ENCODE measurements at places on chromosomes 3 and 15.

DNA sequence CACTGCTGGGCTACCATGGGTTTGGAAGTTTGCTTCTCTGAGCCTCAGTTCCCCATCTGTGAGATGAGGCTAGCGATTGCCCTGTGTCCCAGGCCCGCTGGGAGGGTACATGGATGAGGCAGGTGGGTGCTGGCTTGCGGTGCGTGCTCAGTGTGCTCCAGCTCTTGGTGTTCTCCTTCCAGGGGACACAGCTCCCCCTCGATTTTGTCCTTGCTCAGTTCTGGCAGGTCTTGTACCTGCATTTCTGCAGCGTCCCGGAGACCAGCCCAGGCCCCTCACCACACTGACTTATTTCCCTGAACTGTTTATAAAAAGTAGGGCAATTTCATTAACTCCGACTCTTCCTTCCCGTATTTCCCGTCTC, 95.4 kb downstream of the TBC1D2B start:
- DNase-seq = no peak

DNA sequence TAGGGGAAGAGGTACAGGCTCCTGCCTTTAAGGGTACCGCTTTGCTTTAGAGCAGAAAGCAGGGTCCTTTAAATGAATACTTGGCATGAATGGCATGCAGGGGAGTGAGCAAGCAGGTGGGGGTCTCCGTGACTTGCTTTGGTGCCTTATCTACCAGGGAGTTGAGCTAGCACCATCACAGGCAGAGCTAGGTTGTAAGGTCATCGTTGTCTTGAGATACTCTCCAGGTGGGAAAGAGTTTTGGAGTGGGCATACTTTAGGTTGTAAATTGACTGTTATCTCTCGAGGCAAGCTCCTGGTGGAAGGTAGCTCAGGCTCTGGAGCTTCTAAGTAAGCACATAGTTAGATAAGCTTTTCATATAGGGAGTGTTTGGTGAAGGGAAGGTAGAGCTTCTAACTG, 5.6 kb downstream of the GASK1A start:
- no peak for DNase-seq

DNA sequence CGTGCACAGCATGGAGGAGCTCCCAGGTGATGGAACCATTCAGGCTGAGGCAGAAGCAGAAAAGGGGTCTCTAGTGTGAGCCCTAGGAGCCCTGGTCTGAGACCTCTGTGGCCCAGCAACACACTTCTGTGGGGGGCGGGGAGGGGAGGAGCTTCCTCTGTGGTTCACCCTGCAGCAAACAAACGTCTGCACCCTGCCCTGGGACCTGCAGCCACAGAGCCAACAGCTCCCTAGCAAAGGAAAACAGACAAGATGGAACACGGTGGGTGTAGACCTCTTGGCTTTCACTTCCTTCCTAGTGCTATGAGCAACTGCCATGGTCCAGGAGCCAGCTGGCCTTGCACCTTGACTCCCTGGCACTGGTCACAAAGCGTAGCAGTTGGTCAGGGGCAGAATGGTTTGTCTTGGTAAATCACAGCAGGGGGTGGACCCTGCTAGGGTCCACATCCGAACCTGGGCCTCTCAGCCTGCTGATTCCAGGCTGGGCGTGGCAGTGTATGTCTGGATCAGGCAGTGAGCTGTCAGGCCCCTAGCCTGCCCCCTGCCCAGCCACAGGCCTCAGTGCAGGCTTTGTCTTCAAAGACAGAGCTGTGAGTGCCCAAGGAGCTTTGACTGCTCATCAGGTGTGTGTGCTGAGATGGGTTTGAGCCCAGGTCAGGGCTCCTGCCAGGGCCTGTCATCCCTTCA, 6.7 kb downstream of the AMIGO3 start:
- no peak for DNase-seq

- DNase-seq = no peak
These were observed 3.0 kb downstream of the ISLR start for GRCh38 chr15:74176262-74177214.

DNA sequence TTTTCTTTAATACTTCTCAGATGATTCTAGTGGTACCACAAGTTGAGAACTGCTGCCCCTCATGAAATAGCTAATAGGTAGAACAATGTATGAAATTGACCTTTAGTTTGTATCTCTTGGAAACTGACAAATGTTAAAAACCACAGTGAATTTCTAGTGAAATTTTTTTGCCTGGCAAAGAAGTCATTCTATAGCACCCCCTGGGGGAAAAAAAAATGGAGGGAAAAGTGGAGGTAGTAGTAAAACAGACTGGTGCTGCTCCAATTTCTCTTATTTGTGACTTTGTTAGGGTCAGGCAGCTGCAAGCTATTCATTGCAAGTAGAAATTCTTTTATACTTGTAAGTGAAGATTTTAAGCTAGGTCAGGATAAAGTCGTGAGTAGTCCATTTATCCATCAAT, 605.0 kb downstream of the NLGN1 start:
- no peak for DNase-seq

GRCh38 chr3:124057420-124057819, 65.5 kb upstream of the ROPN1 start:
- no peak for DNase-seq

GRCh38 chr3:187299611-187300010, 8.1 kb upstream of the MASP1 start:
- no peak for DNase-seq

GRCh38 chr3:114494498-114494897, 200.7 kb downstream of the TIGIT start:
- DNase-seq = no peak

DNA sequence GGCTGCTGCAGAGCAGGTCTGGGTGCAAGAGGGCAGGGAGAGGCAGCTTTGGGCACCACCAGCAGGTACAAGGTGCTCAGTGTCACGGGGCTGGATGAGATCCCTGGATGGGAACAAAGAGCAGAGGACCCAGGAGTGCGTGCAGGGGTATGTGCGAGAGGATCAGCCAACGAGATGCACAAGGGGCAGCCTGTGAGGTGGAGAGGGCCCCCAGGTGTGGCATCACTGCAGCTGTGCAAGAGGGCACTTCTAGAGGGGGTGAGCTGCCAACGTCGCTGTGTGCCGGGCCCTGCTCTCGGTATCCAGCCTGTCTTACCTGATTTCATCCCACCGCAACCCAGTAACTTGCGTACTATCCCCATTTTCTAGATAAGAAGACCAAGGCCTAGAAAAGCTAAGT, 67.3 kb upstream of the SNRPA1 start:
- no peak for DNase-seq

- no peak for DNase-seq
These were observed 886.6 kb upstream of the CFAP20DC start for GRCh38 chr3:59936472-59936871.

DNA sequence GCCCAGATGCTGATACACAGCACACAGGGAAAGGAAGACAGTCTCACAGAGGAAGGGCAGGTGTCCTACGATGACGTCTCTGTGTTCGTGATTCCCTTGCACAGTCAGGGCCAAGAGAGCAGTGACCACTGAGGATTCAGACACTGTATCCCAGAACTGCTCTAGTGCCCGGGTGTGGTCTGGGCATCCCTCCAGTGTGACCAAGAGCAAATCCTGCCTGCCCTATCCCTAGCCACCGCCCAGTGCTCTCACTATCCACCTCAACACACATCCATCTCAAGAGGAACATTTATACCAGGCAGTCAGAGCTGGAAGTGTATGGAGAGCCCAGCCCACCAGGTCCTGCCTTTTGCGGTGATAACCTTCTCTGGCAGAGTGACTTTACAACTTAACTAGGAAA, 4.1 kb downstream of the PPM1M start:
- peak; percentile 21 for DNase-seq

DNA sequence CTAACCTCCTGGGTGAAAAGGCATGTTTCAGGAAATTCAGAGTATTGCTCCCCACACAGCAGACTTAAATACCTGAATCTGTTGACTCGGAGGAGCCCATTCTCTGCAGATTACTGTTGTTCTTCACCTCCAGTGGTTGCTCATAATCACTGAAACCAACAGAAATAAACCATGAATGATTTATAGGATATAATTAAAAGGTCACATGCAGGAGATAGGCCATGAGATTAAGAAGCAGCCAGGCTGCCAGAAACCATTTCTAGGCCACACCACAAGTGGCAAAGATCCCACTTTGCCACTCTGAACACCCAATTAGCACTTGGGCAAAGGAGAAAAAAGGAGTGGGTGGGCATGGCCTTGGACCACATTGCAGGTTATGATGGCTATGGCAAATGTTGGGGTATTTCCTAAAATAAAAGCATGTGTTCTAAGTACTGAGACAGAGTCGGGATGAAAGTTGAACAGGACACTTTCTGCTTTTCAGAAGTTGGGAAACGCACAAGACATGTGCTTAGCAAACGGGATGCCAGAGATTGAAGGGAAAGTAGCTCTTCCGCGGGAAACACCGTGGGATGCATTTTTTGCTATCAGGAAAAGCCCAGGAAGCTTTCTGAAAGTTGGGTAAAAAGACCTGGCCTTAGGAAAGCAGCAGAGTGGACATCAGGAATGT, 1.5 kb downstream of the CDC25A start:
- DNase-seq = no peak

DNA sequence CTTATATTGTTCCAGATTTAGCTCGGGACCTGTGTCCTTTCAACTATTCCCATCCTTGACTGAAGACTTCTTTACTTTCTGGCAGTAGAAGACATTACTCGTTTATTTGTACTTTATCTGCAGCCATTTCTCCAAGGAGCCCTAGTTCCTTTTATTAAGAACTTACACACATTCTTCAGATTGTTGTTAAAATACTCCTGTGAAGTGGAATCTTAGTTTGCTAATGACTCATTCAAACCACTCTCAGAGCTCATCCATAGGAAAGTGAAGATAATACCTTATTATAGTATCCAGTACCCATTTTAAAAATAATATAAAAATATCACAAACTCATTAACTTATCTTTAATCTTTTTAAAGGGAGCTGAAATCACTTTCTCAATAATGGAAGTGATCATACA, 63.5 kb downstream of the C3orf70 start:
- DNase-seq = no peak

GRCh38 chr15:22806664-22807063, 20.2 kb downstream of the NIPA1 start:
- no peak for DNase-seq

DNA sequence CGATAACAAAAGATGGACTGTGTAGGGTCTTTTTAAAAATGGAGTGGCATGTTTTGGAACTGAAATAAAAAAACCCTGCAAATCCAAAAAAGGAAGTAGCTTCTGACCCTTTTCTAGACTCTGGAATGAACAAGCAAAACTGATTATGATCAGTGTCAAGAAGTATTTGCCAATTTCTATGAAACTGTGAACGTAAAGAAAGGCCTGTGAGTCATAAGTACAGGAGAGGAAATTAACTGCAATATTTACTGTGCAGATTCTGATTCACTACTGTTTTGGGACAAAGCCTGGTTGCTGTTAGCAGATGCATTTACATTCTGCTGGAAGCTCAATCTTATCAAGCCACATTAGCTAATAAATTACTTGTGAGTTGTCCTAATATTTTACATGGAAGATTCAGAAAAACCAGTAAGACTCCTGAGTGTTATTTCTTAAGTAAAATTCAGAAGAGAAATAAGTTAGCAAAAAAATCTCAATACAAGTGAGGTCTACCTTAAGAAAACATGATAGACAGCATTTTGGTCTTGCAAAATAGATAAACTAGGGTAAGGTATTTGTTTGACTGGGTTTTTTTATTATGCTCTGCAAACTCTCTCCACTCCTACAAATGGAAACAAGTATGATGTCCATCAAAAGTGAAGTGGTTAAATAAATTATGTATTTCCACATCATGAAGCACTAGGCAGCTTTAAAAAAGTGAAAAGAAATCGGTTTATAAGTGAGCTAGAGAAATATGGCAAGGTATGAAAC, 90.2 kb upstream of the LMOD3 start:
- no peak for DNase-seq

Data from activated CD4-positive, CD25-positive, alpha-beta regulatory T cell treated with anti-CD3 and anti-CD28 coated beads, Interleukin-2, amount 50 U/mL, for 72 hours (primary cell).